Cerebellar nuclear complex (tissue), 1 donor: ENCODE measurements at places on chromosomes 4 and X.

DNA sequence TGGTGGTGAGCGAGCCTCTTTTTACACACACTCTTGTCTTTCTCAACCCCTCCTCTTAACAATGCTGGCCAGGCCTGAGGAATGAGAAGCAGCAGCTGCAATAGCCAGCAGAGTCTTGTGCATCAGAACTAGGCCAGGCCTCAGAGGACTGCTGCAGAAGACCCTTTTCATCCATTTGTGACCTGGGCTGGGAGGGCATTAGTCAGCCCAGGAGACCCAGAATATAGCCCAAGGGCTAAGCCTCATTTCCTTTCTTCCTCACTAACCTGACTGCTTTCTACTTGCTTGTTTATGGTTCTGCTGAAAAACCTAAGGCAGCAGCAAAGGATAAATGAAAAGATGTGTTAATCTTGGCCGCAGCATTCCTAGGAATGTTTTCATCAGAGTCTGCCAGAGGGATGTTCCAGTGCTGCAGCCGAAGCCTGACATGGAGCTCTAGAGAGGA lies 254.7 kb upstream of the AR start:
- DNase-seq = no peak

- no peak for DNase-seq
These were observed 148.0 kb upstream of the STX18 start for GRCh38 chr4:4689694-4690440.

GRCh38 chr4:79227860-79228259 lies 98.0 kb downstream of the NAA11 start:
- no peak for DNase-seq

- no peak for DNase-seq
These were observed 302.9 kb upstream of the FAM241A start for GRCh38 chr4:111842336-111842735.

DNA sequence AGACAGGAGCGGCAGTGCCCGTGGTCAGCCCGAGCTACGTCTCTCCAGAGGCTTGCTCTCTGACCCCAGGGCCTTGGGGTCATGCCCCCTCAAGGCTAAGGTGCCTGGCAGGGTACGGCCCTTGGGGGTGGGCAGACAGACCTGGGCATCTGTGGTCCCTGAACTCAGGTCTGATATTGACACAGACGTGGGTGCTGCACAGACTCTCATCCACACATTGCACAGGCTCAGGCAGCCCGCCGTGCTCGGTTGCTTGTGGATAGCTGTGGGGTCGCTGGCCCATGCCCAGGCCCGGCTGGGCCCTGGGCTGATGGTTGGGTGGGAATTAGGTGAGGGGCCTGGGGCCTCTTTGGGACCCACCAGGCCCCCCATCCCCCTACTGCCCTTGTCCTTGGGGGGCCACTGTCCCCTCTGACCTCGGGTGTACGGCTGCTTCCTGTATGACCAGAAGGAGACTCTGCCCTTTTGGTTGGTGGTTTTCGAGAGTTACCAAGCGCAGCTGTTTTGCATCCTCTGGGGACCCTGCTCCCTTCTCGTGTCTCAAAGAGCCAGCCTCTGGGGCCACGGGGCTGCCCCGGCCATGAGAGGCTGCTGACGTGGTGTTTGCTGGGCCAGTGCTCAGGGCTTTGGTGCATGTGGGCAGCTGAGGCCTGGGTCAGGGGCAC lies 10.1 kb downstream of the FGFRL1 start:
- DNase-seq = no peak
